ENCODE measurements at places on chromosomes 16 and 17.

DNA sequence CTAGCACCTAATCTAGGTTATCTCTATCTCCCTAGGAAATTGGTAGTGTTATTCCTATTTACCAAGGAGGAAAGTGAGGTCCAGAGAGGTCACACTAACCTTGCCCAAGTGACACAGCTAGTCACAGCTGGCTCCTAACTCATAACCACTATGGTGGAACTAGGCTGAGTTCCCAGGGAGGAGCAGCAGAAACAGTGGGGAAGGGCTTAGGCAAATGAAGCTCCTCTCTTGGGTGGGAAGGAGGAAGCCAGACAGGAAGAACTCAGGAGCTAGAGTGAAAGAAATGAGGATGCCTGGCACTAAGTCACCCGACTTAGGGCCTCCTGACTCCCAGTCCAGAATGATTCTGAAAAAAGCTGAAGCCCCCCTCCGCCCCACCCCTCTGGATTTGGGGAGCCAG is 34.5 kb downstream of the PSME3IP1 start:
- DNase-seq: no peak

DNA sequence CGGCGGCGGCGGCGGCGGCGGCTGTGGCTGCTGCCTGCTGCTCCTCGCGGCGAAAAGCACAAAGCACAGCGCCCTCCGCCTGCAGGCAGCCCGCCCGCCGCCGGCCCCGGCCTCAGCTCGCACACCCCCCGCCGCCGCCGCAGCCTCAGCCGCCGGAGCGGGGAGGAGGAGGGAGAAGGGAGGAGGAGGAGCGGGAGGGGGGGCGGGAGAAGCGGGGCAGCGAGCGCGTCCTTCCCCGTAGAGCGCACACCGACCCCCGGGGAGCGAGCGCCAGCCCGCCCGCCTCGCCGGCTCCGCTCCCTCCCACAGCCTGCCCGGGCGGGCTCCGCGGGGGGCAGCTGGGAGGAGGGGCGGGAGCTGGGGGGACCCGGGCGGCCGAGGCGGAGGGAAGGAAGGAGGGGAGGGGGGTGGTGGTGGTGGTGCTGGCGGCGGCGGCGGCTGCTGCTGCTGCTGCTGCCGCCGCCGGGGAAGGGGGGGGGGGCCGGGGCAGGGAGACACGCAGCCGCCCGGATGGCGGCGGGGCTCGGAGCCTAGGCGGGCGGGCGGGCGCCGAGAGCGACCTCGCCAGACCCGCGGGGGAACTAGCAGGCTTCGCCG is at the start of gene UBTF:
Gene UBTF (minus strand): TSS at position 60 of the 597 bp plus-strand sequence. CDS start 1,446 bp downstream, outside the sequence.
- peak; percentile 37 for DNase-seq

DNA sequence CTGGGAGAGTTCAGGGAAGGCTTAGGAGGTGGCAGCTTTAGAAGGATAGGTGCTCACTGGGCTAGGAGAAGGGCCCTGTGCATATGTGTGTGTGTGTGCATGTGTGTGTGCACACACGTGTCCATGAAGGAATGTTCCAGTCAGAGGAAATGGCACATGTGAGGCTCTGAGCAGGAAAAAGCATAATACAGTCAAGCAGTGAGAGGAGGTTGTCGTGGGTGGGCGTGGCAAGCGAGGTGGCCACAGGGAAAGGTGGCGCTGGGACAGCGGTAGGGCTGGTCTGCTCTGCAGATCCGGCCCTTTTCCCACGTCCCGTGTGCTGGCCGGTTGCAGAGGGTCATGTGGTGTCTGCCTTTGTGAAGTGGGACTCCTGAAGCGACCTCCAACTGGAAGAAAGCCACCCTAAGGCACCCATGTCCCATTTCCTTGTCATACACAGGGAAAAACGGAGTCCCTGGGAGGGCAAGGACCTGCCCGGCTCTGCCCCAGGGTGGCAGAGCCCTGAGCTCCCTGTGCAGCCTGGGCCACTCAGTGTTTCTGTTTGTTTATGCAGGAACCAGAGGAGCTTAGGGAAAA is 40.1 kb downstream of the NT5M start:
- DNase-seq: no peak

GRCh38 chr16:65668064-65668595 is 546.3 kb upstream of the CDH11 start:
- no peak for DNase-seq

DNA sequence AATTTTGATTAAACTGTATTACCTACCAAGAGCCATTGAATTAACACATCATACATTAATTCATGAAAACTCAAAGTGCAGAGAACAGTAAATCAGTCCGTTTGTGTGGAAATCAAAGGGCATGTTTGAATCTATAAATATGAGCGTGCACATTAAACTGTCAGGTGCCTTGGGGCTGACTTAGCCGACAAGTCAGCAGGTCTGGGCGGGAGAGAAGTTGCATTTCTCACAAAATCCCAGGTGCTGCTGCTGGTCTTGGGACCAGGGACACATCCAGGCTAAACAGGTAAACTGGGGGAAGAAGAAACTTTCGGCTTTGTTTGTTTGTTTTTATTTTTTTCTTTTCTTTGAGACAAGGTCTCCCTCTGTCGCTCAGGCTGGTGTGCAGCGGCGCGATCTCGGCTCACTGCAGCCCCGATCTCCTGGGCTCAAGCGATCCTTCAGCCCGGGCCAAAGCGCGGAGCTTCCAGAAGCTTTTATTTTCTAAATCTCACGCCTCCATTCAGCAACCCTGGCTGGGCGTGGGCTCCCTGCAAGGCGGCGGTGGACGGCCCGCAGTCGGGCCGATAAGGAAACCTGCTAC is 213.9 kb downstream of the MRTFB start:
- peak; percentile 74 for DNase-seq

- DNase-seq: no peak
Measured at GRCh38 chr16:81204798-81205680, 33.5 kb upstream of the BCO1 start.

GRCh38 chr17:17843096-17843495 is 6.3 kb upstream of the SREBF1 start:
- no peak for DNase-seq

GRCh38 chr16:8642146-8642545 is 20.6 kb downstream of the METTL22 start:
- DNase-seq: no peak

DNA sequence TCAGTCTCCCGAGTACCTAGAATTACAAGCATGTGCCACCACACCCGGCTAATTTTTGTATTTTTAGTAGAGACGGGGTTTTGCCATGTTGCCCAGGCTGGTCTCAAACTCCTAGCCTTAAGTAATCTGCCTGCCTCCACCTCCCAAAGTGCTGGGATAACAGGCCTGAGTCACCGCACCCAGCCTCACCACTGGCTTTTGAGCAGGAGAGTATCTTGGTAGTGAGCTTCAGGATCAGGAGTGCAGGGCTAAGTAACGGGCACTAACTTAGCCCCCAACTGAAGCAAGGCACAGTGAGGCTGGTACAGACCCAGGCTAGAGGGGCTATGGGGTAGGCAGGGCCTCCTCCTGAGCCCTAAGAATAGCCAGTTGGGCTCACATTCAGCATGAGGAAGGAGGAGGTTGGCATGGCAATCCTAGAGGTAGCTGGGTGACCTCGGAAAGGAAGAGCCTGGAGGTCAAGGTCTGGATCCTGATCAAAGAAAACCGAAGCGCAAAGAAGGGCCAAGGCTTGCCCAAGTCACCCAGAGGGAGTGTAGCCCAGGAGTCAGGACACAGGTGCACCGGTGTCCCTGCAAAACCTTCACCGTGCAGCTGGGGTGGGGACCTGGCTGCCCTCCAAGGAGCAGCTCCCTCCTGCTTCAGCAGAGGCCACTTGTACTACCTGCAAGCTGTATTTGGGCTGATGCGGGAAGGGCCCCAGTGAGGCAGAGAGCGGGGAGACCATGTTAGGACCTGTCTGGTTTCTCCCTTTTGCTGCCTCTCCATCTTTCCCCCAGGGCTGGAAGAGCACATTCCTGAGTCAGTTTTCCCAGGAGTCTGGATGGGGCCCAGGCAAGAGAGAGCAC is 1.3 kb upstream of the ADGRG5 start:
- DNase-seq: no peak

DNA sequence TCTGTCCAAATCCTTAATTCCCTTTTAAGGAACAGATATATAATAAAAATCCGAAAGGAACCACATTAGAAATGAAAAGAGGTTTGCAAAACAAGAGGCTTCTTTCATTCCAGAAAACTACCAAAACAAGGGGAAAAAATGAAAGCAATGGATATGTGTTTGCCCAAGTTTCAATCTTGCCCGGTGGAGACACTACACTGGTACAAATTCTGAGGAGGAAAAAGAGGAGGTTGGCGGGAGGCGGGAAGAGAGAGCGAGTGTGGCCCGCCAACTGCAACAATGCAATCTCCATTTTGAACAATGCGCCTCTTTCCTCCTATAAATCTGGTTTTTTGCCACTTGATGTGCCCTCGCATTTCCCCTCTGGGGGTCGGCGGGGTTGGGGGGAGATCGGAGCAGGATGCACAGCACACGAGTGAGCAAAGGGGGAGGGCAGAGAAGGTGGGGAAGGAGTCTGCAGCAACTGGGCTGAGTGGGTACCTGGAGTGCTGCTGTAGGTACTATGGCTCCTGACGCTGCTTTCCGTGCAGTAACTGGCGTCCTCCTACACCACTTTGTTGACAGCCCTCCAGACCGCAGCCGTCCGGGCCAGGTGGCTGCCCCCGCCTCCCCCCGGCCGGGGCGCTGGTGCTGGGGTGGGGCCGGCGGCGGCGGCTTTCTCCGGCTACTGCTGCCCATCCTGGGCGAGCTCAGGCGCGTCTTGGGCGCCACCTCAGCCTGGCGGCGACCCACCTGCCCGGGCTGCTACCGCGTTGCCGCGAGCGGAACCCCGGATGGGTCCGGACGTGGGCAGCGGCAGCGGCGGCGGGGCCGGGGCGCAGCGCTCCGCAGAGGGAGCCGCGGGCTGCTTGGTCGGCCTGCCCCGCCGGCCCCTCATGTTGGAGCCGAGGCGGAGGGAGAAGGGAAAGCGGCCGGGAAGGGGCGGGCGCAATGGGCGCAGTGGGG is 93.8 kb upstream of the PLEKHM1 start:
- no peak for DNase-seq

- no peak for DNase-seq
Measured at GRCh38 chr16:1791943-1792812, 1.3 kb downstream of the IGFALS start.

GRCh38 chr16:81711657-81712319 is 67.3 kb upstream of the PLCG2 start:
- no peak for DNase-seq

GRCh38 chr17:33640629-33641028 is 347.5 kb upstream of the ASIC2 start:
- no peak for DNase-seq

- peak; percentile 73 for DNase-seq
Measured at GRCh38 chr17:10327640-10328039, 45.2 kb downstream of the MYH13 start.

- DNase-seq: no peak
Measured at GRCh38 chr17:43151880-43152456, 19.0 kb upstream of the NBR1 start.

DNA sequence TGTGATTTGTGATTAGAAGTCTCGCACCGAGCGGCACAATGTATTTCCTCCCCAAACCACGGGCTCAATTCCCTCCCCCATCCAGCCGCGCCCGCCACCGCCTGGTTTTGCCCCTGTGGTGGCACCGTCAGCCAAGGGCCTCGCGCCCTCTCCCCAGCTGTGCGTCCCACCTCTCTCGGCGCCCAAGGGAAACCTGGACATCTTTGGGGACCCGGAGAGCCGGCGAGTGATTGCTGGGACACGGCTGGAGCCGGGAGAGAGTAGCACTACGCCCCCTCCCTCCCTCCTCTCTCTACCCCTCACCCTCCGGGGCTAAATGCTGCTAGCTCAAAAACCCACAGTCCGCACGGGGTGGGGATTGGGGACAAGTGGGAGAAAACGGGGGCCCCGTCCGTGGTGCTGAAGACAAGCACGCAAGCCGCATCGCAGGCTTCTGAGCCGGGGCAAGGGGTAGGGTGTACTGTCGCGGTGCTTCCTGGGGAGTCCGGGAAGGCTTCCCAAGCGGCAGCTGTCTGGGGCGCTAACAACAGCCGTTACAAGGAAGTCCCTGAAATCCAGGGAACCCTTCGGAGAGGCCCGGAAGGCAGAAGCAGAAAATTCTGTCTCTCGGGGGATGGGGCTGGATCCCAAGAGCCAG is 1.4 kb downstream of the CBLN1 start:
- DNase-seq: no peak

GRCh38 chr16:16146380-16147315 is 76.6 kb downstream of the ABCC6 start:
- no peak for DNase-seq

GRCh38 chr16:86363057-86363490 is 147.3 kb upstream of the FOXF1 start:
- DNase-seq: no peak

- DNase-seq: peak; percentile 11
Measured at GRCh38 chr17:48392857-48393256, 37.2 kb downstream of the SKAP1 start.

GRCh38 chr17:61599608-61600007 is 8.6 kb upstream of the NACA2 start:
- DNase-seq: no peak

DNA sequence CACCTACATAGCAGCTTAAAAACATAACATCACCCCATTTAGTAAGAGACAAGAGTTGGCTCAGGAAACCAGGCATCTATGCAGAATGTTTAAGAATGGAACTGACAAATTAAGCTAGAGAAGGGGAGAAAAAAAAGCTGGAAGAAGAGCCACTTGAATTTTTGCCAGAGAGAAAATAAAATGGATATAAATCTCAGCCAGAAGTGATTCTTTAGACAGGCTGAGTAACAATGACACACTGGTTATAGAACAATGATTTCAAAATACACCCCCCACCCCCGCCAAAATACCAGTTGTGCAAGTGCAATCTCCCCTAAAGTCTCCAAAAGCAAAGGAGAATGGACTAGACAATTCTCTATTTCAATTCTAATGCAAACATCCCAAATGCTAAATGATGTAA is 22.4 kb downstream of the LSM12 start:
- DNase-seq: no peak

DNA sequence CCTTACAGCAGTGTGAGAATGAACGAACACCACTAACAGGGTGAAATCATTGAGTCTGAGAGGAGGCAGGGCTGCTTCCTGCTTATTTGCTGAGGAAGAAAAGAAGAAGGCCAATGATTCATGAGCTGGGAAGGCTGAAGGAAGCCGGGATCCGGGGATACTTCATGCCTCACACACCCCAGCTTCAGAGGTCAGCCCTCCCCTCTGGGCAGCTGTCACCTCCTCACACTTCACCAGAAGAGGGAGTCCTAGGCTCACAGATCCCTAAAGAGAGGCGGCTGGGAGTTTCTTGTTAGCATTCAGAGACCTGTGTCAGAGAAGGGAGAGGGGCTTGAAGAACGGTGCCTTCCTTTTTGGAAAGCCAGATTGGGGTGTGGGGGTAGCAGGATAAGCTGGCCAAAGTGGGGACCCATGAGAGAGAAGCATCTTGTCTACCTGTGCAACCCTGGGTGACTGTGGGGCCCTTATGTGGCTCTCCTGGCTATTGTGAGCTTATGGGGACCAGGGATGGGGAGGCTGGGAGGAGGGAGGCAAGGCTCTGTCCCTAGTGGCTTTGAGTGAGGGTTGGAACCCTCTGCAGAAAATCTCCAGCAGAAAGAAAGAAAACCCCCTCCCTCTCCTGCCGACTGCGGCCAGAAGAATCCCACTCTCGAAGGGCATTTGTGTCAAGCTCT is 94.6 kb downstream of the RGS9 start:
- no peak for DNase-seq

DNA sequence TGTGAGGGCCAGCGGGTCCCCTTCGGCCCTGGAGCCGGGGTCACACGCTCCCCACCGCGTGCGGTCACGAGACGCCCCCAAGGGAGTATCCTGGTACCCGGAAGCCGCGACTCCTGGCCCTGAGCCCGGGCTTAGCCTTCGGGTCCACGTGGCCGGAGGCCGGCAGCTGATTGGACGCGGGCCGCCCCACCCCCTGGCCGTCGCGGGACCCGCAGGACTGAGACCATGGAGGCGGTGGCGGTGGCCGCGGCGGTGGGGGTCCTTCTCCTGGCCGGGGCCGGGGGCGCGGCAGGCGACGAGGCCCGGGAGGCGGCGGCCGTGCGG is at the start of gene NAGLU:
Gene NAGLU (plus strand): TSS at position 194 of the 324 bp plus-strand sequence. CDS start 32 bp downstream, at position 226.
- peak; percentile 81 for DNase-seq

- no peak for DNase-seq
Measured at GRCh38 chr16:1094601-1095449, 1.2 kb downstream of the C1QTNF8 start.

All from left renal cortex interstitium (tissue), 4 donors.